ENCODE measurements at places on chromosomes 3 and 15.

GRCh38 chr3:24829011-24829581 lies 334.4 kb upstream of the THRB start:
- no peak for DNase-seq

DNA sequence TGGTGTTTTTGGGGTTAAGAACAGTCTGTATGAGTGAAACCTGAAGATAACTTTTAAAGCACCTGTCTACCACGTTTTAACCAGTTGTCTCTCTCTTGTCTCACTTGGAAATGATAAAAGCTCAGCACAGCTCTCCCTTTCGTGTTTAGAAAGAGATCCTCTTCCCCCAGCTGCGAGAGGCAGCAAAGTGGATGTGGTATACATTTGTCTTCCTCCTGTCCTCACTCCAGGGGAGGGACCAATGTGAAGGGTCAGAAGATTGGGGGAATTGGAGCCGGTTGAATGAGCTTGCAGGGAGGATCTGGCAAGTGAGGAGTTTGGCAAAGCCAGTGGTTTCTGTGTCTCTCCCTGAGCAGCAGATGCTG lies 14.6 kb downstream of the SMAD6 start:
- DNase-seq = no peak

- DNase-seq = no peak
Measured at GRCh38 chr3:108416111-108416869, 94.1 kb downstream of the MYH15 start.

DNA sequence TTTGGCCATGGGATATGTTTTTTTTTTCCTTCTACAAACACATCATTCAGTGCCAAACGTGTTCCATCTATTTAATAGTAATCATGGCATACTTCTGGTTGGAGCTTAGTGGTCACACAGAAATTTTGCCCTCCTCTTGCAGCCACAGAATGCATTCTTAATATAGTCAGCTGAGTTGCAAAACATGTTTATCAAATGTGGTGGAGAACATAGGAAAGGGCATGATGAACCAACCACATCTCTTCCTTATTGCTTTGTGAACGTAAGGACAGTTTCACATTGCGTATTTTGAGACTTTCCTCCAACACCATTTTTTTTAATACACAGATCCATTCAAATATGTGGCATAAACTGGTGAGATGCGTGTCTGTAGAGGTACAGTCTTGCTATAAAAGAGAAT lies 106.8 kb downstream of the BBX start:
- no peak for DNase-seq

DNA sequence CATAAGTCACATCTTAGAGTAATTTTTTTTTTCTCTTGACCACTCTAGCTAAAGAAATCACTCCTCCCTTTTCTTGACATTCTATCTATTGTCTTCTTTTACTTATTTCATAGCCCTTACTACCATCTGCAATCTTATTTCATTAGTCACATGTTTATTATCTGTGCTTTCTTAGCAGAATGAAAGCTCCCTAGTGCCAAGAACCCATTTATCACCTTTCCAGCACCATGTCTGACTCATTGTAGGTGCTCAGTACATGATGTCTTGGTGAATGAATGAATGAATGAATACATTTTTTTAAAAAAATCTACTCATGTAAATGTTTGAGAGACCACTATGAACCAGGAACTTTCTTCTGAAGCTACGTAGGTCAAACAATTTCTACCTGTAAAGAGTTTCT lies 157.2 kb downstream of the CADPS start:
- no peak for DNase-seq

- no peak for DNase-seq
Measured at GRCh38 chr3:129758785-129759320, 134.7 kb downstream of the TMCC1 start.

- no peak for DNase-seq
Measured at GRCh38 chr15:47773143-47773542, 55.8 kb downstream of the SEMA6D start.

DNA sequence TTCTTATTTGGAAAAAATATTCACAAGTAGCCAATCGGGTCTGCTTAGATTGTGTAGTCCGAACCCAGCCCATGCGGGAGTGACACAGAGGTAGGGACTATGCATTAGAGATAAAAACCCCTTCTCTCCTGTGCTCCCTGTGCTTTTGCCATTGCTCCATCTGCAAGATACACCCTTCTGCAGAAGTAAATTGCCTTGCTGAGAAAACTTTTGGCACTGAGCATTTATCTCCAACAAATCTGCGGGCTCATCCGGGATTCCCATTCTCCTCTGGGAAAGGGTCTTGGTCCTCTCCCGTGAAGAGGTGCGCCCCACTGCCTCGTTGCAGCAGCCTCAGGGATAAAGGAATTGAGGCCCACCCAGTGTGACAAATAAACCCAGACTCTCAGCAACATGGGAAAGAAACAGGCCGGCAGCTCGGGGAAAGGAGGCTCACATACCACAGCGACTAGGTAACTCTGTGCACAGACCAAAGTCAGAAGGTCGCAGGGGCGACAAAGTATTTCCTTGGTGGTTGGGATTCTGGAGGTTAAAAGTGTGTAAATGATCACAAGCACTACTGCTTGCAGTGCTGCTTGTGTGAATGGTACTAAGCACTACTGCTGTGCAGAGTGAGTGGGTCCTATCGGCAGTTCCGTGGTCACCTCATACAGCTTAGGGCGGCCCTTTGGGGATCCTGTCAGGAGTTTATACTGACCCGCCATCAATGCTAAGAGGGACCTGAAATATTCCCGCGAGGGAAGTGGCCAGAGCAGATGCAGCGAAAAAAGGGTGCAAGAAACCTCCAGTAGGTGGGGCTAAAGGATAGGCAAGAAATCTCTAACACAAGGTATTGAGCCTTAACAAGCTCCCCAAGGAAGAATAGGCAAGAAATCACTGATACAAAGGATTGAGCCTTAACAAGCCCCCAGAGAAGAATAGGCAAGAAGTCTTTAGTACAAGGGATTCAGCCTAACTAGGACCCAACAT lies 54.3 kb downstream of the GSK3B start:
- DNase-seq = no peak

- no peak for DNase-seq
Measured at GRCh38 chr15:35725353-35725752, 179.4 kb upstream of the DPH6 start.

DNA sequence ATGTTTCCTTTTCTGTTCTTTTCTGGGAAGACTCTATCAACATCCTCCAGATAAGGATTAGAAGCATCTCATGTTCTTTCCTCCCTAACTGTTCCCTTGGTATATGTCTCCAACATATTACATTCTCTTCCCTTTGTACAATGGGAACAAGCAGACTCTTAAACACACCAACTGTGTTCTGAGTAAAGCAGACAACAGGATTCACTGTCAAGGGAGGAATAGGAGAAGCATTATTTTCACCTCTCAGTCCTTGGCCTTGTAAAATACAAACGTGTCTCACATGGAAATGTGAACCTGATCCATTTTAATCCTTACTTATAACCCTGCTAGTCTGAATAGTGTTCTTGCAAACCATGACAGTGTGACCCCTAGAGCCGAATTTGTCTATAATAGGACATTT lies 19.6 kb downstream of the GYG1 start:
- no peak for DNase-seq

DNA sequence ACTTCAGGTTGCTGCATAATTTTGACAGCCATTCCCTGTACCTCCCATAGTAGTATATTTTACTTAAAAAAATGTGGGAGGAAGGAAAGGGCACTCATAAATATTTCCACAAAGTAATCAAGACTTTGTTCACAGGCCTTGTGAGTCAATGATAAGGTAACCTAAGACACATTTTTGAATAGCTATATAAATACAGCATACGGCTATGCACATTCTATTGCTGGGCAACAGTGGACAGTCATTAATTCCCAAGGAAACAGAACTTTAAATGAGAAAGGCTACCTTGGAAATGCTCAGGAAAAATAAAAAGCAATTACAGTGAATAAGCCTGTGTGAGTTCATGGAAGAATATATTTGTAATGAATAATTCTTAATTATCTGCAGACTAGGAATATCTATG lies 144.0 kb downstream of the CADM2 start:
- no peak for DNase-seq

DNA sequence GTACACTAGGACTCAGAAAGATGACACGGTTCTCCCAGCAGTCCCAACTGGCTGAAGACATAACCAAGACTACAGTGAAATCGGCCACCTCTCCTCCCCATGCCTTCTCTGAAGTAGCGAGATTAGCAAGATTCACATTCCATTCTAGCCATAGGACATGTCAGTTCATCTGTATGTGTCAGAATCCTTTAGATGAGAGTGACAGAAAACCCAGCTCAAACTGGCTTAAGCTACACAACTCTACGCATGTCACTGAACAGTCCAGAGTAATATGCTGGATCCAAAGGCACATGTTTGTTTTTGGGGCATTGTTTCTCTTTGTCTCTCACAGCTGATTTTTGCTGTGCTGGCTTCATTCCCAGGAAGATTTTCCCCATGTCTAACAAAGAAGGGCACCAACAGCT lies 75.8 kb downstream of the RARB start:
- no peak for DNase-seq

- peak; percentile 50 for DNase-seq
Measured at GRCh38 chr15:77607894-77608261, 24.8 kb downstream of the LINGO1 start.

- DNase-seq = no peak
Measured at GRCh38 chr15:80643431-80643951, 51.6 kb upstream of the ABHD17C start.

DNA sequence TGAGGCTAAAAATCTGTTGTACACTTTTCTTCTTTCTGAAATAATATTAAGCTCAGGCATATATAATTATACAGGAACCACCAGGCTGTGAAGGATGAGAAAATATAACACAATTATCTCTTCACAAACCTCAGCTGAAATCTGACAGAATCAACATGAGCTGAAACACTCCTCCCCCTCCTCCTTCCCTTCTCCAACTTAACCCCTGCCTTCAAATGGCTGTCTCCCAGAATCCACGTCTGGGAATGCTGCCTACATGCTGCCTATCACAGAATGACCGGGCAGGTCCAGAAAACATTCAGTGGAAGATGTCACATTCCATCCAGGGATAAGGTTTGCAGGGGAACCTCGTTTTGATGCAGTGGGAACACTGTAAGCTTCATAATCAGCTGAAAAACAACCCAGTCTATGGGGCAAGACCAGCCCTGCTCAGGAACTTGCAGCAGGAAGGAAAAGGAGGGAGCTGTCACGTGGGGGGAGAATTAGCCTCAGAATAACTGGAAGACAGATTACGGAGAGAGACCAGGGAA lies 44.0 kb upstream of the SEMA6D start:
- DNase-seq = peak; percentile 20

DNA sequence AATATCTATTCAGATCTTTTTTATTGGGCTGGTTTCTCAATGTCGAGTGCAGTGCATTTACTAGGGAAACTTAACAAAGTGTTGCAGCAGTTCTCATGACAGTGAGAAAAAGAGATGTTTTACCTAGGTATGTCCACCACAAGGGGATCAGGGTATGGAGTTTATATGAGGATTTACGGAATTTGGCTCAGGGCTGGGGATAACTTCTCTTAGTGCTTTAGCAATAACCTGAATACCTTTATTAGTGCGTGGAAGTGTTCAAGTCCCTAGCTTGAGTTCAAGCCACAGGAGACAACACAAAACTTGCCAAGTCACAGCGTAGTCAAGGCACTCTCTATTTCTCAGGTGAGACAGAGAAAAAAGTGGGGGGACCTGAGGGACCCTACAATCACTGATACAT lies 3.9 kb upstream of the CCR3 start:
- DNase-seq = no peak

DNA sequence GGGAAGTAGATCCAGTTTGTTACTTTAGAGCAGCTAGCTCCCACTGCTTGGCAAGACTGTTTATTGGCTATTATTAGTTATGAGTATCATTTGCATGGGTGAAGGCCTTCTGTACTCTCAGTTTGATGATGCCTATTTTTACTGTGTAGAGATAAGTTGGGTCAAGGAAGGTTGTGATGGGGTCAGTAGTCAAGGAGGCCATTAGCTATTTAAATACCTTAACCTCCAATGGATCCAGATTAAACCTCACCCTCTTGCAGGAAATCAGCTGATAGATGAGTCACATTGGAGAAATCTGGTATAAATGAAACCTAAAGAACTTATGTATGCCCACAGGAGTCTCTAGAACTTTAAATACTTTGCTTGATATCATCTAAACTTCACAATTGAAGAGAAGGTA lies 45.0 kb downstream of the THBS1 start:
- no peak for DNase-seq

DNA sequence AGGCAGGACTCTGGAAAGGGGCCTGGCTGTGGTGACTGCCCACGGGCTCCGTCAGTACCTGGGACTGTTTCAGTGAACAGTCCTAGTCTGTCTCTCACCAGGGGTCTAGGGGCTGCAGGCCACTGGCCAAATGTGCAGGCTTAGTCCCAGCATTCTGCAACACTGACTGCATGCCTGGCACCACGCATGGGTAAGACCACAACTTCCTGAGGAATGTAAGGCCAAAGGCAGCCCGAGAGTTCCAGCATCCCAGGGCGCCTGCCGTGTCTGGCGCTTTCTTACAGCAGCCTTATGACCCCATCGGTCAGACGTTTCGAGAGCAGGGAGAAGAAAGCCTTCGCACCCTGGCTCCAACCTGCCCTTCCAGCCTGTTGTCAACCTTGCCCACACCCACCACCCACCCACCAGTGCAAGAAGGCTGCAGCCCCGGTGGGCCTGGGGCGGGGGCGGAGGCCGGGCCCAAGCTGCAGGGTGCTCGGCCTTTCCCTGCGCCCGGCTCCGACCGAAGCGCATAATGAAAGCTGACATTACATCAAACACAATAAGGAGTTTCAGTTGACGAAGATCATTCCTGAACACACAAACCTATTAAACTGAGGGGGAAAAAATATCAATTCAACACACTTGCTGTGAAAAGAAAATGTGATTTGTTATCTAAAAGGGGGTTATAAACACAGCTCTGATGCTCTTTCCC lies 29.5 kb upstream of the TMEM115 start:
- no peak for DNase-seq

DNA sequence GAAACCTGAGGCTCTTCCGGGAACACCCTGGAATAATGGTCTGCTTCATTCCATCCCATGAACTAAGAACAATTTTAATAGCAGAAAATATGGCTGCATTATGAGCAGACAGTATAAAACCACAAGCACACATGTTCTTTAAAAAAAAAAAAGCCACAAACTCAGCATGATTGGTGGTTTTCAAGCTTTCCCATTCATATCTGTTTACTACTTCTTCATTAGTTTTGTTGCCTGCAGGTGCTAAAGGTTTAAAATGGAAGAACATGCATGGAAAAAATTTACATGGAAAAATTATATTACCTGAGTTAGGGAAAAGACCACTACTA lies 137.9 kb upstream of the HES1 start:
- DNase-seq = no peak

- DNase-seq = no peak
Measured at GRCh38 chr3:178353006-178353694, 183.1 kb upstream of the KCNMB2 start.

GRCh38 chr3:173920386-173920785 lies 522.8 kb downstream of the NLGN1 start:
- DNase-seq = no peak

DNA sequence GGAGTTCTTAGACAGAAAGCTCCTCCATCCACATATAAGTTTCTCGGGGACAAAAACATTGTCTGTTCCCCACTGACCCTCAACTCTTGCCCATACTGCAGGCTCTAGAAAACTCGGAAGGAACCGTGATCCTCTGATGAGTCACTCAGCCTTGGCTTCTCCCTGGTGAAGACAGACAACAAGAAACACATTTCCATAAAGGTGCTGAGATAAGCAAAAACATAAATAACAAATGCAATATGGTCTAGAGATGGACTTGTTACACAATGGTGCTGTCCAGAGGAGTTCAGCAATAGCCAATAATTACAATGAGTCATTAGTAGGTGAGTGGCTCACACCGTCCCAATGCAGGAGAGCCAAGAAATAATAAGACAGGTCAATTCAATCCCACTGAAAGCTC lies 43.7 kb downstream of the MAGI1 start:
- DNase-seq = no peak

All from SHP77 (cell line).